Glutamatergic neuron (in vitro differentiated cells): ENCODE measurements at places on chromosomes 3 and 15. TPM values are rescaled to one million over a fixed set of nuclear protein-coding genes. Genes with fewer than 3 reads are reported as not detected.

The ZNF860 gene
- total RNA-seq, result not detected

The GMPS gene
- 82.3 TPM for total RNA-seq

The ADAMTSL3 gene
- 0.32 TPM for total RNA-seq

The SLC4A7 gene
- 67.0 TPM for total RNA-seq

The POLQ gene
- total RNA-seq, result 2.4 TPM

The MORC1 gene
- total RNA-seq, result not detected

The RBP2 gene
- not detected for total RNA-seq

The PRKCD gene
- total RNA-seq, result 5.4 TPM

The FOXL2NB gene
- 0.15 TPM for total RNA-seq

The SEMA5B gene
- total RNA-seq, result 61.1 TPM

The OIP5 gene
- 1.5 TPM for total RNA-seq

The GCNT3 gene
- not detected for total RNA-seq

The JMJD7 gene
- 26.6 TPM for total RNA-seq

The PARP14 gene
- 0.05 TPM for total RNA-seq

The RNF168 gene
- 24.4 TPM for total RNA-seq

The BTBD1 gene
- total RNA-seq, result 41.9 TPM

The LDHAL6B gene
- total RNA-seq, result not detected

The MAPKAPK3 gene
- total RNA-seq, result 10.7 TPM

The TRAK1 gene
- 308 TPM for total RNA-seq

The ACOX2 gene
- 0.59 TPM for total RNA-seq

The CCDC39 gene
- total RNA-seq, result not detected

The GABRA5 gene
- 1.1 TPM for total RNA-seq
